Stomach (tissue), 19 donors: ENCODE measurements at places on chromosomes 11 and 22.

DNA sequence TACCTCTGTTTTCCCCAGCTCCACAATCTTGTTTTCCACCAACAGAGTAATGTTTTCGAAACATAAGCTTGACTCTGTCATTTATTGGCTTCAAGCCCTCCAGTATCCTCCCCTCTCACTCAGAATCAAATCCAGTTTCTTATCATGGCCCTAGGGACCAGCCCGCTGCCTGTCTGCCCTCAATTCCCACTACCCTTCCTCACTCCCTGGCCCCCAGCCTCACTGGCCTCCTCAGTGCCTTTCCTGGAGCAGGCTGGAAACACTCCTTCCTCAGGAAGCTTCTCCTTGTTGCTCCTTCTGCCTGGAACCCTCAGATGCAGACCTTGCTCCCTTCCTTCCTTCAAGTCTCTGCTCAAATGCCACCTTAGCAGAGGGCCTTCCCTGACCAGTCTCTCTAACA is 3.9 kb downstream of the POLD4 start:
- H3K4me3 ChIP-seq, result no peak overlapping the region
- no peaks in the 10 kb centered on the region for H3K36me3 ChIP-seq
- H3K4me1 ChIP-seq, result peaks cover 41% of the 10 kb centered on the region
- H3K27ac ChIP-seq, result no peak overlapping the region

DNA sequence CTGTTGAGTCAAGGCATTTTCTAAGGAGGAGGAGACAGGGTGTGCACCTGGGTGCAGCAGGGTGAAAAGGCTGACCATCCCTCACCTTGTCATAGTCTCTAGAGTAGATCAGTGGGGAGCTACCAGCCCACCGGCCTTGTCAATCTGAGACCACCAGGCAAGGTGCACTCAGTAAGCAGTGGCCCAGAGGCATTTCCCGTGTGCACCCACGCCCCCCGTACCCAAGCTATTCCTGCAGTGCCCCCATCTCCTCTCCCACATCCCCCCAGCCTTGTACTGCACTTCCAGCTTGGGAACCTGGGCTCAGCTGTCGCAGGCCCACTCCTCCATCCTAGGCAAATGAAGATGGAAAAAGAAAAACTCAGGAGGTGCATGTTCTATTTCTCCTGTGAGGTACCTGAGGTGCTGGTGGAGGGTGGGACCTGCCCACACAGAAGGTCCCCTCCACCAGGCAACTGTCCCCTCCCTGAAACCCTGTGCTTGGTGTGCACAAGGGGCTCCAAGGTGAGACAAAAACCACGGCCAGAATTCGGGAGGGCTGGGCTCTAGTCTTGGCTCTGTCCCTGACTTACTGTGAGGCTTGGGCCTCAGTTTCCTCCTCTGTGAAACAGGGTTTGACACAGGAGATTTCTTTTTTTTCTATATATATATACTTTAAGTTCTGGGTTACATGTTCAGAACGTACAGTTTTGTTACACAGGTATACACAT is 8.4 kb downstream of the P2RY2 start:
- H3K36me3 ChIP-seq, result no peaks in the 10 kb centered on the region
- no peaks in the 10 kb centered on the region for H3K27me3 ChIP-seq
- H3K27ac ChIP-seq, result no peak overlapping the region
- no peak for DNase-seq

DNA sequence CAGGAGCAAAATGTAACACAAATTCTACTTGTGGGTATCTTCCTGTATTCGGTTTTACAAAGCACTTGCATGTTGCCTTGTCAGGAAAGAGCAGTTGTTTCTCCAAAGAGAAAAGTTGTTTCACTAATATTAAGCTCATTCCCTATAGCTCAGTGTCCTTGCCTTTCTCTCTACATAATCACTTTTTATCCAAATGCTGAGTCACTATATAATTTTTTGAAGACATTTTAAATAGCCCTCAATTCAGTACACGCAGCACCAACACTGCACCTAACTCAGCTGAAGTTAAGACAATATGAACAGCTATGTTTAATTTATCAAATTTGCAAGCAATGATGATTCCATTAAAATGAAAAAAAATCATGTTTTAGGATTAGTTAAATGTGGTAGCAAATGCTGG is 14.5 kb upstream of the MRTFA start:
- peak overlapping the region; percentile 98 for H3K27ac ChIP-seq
- peak overlapping the region; percentile 41 for H3K4me3 ChIP-seq
- no peaks in the 10 kb centered on the region for H3K27me3 ChIP-seq

GRCh38 chr22:46965555-46966494 is 203.4 kb downstream of the TBC1D22A start:
- DNase-seq, result no peak
- H3K4me3 ChIP-seq, result no peak overlapping the region
- H3K27me3 ChIP-seq, result no peaks in the 10 kb centered on the region
- H3K27ac ChIP-seq, result no peak overlapping the region

GRCh38 chr22:37571258-37571991 is 8.5 kb downstream of the LGALS2 start:
- H3K27me3 ChIP-seq, result no peaks in the 10 kb centered on the region
- peaks cover 54% of the 10 kb centered on the region for H3K4me1 ChIP-seq
- H3K4me3 ChIP-seq, result no peak overlapping the region
- peaks cover 21% of the 10 kb centered on the region for H3K36me3 ChIP-seq

- H3K36me3 ChIP-seq, result no peaks in the 10 kb centered on the region
- DNase-seq, result no peak
- H3K4me1 ChIP-seq, result no peaks in the 10 kb centered on the region
- no peaks in the 10 kb centered on the region for H3K27me3 ChIP-seq
Measured at GRCh38 chr11:115891581-115891980, 387.4 kb upstream of the CADM1 start.

- H3K36me3 ChIP-seq, result no peaks in the 10 kb centered on the region
- no peaks in the 10 kb centered on the region for H3K27me3 ChIP-seq
- H3K4me1 ChIP-seq, result no peaks in the 10 kb centered on the region
- H3K27ac ChIP-seq, result no peak overlapping the region
Measured at GRCh38 chr22:35206889-35207288, 50.4 kb upstream of the HMGXB4 start.

DNA sequence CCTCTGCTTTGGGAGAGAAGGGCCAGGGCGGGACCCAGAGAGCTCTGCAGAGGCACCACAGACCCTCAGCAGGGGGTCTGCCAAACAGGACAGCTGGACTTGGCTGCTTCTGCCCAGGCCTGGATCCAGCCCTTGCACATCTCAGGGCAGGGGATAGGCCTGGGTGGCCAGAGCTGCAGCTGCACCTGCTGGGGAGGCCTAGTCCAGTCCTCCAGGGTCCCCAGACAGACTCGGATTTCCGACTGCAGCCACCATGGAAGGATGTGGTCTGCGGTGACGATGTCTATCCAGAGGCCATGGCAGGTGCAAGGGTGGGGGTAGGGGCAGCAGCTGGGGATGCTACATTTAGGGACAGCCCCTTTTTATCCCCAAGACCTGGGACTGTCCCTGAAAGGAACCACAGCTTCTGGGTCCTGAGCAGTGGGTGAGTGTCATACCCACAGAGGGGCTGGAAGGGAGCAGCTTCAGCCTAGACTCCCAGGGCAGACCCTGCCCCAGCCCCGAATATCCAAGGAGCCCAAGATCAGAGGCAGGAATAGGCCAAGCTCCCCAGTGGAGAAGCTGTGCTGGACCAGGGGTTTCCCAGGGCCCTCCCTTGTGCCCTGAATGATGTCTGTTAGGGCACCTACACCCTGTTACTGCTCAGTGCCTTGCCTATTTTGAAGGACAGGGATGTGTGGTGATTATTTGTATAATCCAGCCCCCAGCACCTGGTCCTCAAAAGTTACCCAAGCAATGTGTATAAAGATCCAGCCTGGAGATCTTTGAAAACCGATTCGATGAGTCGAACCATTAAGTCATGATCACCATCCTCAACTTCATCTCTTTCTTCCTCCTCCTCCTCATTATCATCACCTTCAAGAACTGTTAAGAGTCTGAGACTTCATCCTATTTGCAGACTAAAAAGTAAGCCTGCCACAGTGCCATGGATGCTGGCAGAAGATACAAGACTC is 2.5 kb upstream of the IGLL5 start:
- no peaks in the 10 kb centered on the region for H3K4me1 ChIP-seq
- H3K4me3 ChIP-seq, result no peak overlapping the region
- DNase-seq, result no peak
- H3K27ac ChIP-seq, result no peak overlapping the region
- H3K36me3 ChIP-seq, result no peaks in the 10 kb centered on the region
- H3K27me3 ChIP-seq, result peaks cover 45% of the 10 kb centered on the region

- no peaks in the 10 kb centered on the region for H3K27me3 ChIP-seq
- DNase-seq, result no peak
- peak overlapping the region; percentile 72 for H3K27ac ChIP-seq
Measured at GRCh38 chr11:118002010-118002540, 15.9 kb downstream of the IL10RA start.

DNA sequence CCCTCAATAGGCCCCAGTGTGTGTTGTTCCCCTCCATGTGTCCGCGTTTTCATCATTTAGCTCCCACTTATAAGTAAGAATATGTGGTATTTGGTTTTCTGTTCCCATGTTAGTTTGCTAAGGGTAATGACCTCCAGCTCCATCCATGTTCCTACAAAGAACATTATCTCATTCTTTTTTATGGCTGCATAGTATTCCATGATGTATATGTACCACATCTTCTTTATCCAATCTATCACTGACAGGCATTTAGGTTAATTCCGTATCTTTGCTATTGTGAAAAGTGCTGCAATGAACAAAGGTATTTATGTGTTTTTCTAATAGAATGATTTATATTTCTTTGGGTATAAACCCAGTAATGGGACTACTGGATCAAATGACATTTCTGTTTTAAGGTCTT is 42.1 kb downstream of the SLC36A4 start:
- no peak overlapping the region for H3K27ac ChIP-seq
- no peak overlapping the region for H3K4me3 ChIP-seq
- H3K4me1 ChIP-seq, result no peaks in the 10 kb centered on the region
- H3K36me3 ChIP-seq, result no peaks in the 10 kb centered on the region

DNA sequence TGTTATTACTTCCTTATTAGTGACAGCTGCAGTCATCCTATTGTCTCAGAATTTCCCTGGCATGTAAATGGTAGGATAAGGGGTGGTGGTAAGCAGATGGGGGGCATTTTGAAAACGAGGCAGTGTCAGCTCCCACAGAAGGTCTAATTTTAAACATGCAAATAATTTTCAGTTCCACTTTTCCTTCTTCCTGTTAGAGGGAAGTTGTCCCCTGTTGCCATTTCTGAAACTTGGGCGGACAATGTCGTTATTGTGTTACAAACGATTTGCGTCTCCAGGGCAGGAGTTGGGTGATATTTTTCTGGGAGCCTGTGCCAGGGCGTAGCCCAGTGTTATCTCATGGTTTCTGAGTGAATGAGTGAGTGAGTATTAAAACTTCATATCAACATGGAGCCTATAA is 7.4 kb downstream of the PTPRJ start:
- H3K27ac ChIP-seq, result peak overlapping the region; percentile 77
- H3K4me1 ChIP-seq, result peaks cover 100% of the 10 kb centered on the region
- peak; percentile 55 for DNase-seq

DNA sequence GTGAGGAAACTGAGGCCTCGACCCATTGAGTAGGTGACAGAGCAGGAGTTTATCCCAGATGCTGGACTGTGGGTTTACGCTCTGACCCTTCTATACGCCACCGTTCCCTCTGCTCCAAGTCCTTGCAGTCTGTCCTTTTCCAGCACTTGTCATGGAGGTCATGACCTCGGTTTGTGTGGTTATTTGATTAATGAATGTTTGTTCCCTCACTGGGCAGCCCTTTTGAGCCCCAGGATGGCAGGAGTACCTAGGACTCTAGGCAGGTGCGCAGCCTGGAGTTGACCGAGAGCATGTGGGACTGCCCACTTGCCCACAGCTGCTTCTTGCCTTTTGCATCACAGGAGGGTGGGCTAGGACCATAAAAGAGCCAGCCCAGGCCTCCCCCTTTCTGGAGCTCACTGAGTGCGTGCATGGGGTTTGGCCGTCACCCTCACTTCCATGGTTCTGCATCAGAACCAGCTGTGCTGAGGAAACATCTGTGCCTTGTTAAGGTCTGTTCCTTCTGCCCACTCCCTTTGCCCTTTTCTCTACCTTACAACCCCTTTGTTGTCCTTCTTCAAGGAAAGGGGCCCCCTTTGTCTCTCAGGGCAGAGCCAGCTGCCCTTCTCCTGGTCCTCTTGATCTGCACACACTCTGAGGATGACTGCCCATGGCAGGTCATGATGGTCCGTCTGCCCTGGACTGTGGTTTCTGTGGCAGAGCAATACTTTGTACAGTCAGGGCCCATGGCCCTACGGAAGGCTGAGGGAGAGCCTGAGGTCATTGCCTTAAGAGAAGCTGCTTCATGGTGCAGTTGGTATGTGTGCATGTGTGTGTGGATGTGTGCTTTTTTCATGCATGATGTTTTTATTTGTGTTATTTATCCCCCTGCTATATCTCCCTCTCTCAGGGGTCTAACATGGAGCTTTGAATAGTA is 38.2 kb downstream of the BMAL1 start:
- H3K36me3 ChIP-seq, result no peaks in the 10 kb centered on the region
- H3K27me3 ChIP-seq, result no peaks in the 10 kb centered on the region
- H3K4me3 ChIP-seq, result no peak overlapping the region
- H3K4me1 ChIP-seq, result peaks cover 51% of the 10 kb centered on the region
- H3K27ac ChIP-seq, result no peak overlapping the region

DNA sequence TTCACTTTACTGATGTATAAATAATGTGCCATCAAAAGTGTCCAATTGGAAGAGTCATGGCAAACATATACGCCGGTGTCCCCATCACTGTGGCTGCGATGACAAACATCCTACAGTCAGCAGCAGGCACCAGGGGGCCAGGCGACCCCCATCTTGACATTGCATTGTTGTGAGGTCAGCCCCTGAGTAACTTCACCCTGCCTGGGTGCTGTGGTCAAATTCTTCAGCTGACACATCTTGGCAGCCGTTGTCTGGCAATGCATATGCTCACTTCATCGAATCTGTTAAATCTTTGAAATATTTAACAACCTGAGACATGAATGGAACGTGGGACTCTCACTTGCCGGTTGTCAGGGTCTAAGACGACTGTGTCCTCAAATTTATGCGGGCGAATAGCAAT is 430.9 kb downstream of the BRD1 start:
- H3K27me3 ChIP-seq, result peaks cover 54% of the 10 kb centered on the region
- H3K4me1 ChIP-seq, result no peaks in the 10 kb centered on the region
- H3K36me3 ChIP-seq, result no peaks in the 10 kb centered on the region

DNA sequence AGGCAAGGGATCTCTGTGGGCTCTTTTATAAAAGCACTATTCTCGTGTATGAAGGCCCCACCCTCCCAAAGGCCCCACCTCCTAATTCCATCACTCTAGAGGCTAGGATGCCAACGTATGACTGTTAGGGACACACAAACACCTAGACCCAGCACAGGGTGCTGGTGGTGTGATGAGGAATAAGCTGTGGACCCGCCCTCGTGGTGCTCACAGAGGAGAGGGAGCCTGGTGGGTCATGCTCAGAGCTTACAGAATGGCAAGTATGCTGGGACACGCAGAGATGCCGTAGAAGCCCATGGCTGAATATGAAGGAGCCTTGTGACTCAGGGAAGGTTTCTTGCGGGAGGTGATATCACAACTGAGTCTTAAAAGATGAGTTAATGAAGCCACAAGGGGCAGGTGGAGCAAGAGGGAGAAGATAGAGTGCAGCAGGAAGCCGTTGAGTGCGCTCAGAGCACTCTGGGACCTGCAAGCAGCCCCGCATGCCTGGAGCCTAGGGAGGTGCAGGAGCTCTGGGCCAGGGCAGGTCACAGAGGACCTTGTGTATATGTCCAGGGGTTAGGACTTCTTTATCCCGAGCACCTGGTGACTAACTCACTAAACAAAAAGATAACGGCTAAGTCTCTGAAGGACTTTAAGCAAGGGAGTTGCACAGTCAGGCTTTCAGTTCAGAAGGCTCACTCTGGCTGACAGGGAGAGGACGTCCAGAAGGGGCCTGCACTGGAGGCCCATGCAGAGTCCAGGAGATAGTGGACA is 160.9 kb downstream of the TRIM29 start:
- no peak for DNase-seq
- H3K4me3 ChIP-seq, result no peak overlapping the region
- no peaks in the 10 kb centered on the region for H3K36me3 ChIP-seq
- H3K27me3 ChIP-seq, result peaks cover 4% of the 10 kb centered on the region
- H3K4me1 ChIP-seq, result no peaks in the 10 kb centered on the region
